ENCODE measurements at places on chromosomes 4 and X. TPM values are rescaled to one million over a fixed set of nuclear protein-coding genes. Genes with fewer than 3 reads are reported as not detected.

Gene ETNPPL
- total RNA-seq, result not detected

Gene GPR78
- total RNA-seq, result not detected

Gene SNCA
- 67.4 TPM for total RNA-seq

Gene DYNLT3
- total RNA-seq, result 49.8 TPM

GRCh38 chr4:124304941-124305340 is 407.6 kb downstream of the ANKRD50 start:
- no peaks in the 10 kb centered on the region for H3K4me1 ChIP-seq
- no peak overlapping the region for H3K4me3 ChIP-seq
- no peaks in the 10 kb centered on the region for H3K27me3 ChIP-seq
- no peaks in the 10 kb centered on the region for H3K36me3 ChIP-seq
- no peak overlapping the region for H3K27ac ChIP-seq
- no peak for DNase-seq

- no peak for DNase-seq
- H3K4me1 ChIP-seq, result no peaks in the 10 kb centered on the region
- no peak overlapping the region for H3K4me3 ChIP-seq
- no peaks in the 10 kb centered on the region for H3K36me3 ChIP-seq
- no peaks in the 10 kb centered on the region for H3K27me3 ChIP-seq
Measured at GRCh38 chr4:14812101-14812500, 190.2 kb upstream of the CPEB2 start.

GRCh38 chrX:49071877-49072711 is 1.7 kb downstream of the PRAF2 start:
- peak overlapping the region; percentile 7 for H3K4me3 ChIP-seq
- no peaks in the 10 kb centered on the region for H3K36me3 ChIP-seq
- no peaks in the 10 kb centered on the region for H3K4me1 ChIP-seq
- peak; percentile 84 for DNase-seq

GRCh38 chr4:186554539-186554913 is 841 bp downstream of the MTNR1A start:
- H3K4me3 ChIP-seq, result no peak overlapping the region
- no peaks in the 10 kb centered on the region for H3K36me3 ChIP-seq
- H3K4me1 ChIP-seq, result peaks cover 8% of the 10 kb centered on the region
- H3K27me3 ChIP-seq, result peaks cover 19% of the 10 kb centered on the region
- no peak for DNase-seq

DNA sequence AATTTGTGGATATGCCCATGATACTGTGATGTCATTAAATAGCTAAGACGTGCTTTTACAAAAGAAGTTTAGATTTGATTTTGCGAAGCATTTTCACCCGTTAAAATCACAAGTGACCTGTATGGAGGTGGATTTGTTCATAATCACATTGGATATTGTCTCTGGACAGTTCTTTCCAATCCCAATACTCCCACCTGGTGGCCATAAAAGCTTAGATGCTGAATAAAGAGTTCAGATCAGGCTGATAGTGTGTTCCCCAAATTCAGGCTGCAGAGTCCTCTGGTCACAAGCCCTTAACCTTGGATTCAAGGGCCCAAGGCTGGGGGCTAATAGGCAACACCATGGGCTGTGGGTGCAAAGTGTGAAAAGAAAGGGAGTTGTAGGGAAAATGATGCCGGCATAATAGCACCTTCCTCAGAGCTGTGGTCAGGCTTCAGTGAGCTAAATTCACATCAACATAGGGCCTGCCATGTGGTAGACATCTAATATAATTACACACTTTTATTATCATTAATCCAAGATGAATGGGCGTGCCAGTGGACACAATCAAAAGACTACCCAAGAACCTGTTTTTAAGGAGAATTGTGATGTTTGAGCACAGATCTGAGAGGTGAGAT is 28.1 kb downstream of the SMIM43 start:
- H3K27ac ChIP-seq, result no peak overlapping the region
- no peaks in the 10 kb centered on the region for H3K27me3 ChIP-seq
- no peaks in the 10 kb centered on the region for H3K4me1 ChIP-seq
- H3K4me3 ChIP-seq, result no peak overlapping the region
- no peaks in the 10 kb centered on the region for H3K36me3 ChIP-seq

- H3K36me3 ChIP-seq, result no peaks in the 10 kb centered on the region
- H3K27ac ChIP-seq, result no peak overlapping the region
- no peaks in the 10 kb centered on the region for H3K27me3 ChIP-seq
Measured at GRCh38 chrX:110846071-110846470, 50.5 kb upstream of the CHRDL1 start.

DNA sequence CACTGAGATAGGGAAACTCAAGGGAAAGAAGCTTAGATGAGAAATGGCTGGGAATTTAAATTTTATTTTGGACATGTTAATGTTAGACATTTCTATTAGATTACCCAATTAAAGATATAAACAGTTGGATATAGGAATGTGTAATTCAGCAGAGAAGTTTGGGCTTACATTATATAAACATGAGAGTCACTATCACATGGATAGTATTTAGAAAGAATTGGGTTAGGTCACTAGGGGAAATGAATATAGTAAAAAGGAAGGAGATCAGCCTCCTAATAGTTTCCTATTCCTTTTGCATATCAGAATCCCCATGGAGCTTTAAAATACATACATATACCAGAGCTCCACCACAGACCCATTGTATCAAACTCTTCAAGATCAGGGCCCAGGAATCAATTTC is 19.6 kb upstream of the CXCL5 start:
- H3K4me3 ChIP-seq, result no peak overlapping the region
- H3K27me3 ChIP-seq, result no peaks in the 10 kb centered on the region
- H3K4me1 ChIP-seq, result no peaks in the 10 kb centered on the region
- no peaks in the 10 kb centered on the region for H3K36me3 ChIP-seq
- no peak for DNase-seq
- no peak overlapping the region for H3K27ac ChIP-seq

- no peaks in the 10 kb centered on the region for H3K4me1 ChIP-seq
- no peak for DNase-seq
- H3K27me3 ChIP-seq, result no peaks in the 10 kb centered on the region
- H3K36me3 ChIP-seq, result no peaks in the 10 kb centered on the region
Measured at GRCh38 chr4:182648766-182649165, 268.4 kb downstream of the DCTD start.

DNA sequence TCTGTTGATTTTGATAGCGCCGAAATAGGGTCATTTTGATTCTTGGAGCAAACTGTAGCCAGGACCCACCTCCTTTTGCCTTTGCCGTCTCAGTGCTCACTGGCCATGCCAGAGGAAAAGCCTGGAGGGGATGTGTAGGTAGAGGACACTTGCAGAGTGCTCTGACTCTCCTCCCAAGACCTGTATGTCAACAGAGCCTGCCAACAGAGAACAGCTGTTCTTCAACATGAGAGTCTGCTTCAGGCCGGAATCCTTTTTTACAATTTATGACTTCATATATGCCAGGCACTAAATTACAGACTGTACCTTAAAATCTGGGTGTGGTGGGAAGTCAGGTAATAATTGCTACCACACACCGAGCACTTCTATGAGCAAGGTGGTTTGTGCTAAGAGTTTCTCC is 94.2 kb downstream of the KDR start:
- no peaks in the 10 kb centered on the region for H3K4me1 ChIP-seq
- H3K36me3 ChIP-seq, result no peaks in the 10 kb centered on the region
- no peak overlapping the region for H3K4me3 ChIP-seq
- H3K27ac ChIP-seq, result peak overlapping the region; percentile 6
- H3K27me3 ChIP-seq, result no peaks in the 10 kb centered on the region
- DNase-seq, result no peak
